T-helper 2 cell treated with Interferon-gamma antibody and Interleukin-4, amounts not matched to agents 5 μg/mL and 100 μg/mL, for 36 hours (primary cell): ENCODE measurements at places on chromosomes 6 and 20.

DNA sequence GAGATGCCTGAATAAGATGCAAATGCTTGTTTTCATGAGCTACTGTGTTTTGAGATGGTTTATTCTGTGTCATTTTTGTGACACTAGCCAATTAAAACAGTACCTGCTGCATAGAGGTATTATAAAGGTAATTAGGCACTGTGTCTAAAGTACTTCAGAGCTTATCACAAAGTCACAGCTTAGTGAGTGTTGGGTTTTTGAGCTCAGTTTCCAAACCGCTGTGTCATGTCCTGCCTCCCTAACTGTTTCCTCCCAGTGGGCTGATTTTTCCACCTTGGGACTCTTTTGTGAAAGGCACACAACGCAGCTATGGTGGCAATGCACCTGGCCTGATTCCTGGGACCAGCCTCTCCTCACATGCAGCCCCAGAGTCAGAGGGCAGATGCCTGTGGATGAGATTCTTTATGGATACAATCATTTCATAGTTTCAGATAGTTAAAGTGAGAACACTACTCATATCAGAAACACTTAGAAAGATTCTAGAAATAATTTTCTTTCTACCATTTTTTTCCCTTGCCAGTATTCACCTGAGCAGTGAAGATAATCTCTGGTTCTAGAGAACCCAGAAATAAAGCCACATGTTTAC lies 41.3 kb upstream of the TAGAP start:
- no peak for DNase-seq

DNA sequence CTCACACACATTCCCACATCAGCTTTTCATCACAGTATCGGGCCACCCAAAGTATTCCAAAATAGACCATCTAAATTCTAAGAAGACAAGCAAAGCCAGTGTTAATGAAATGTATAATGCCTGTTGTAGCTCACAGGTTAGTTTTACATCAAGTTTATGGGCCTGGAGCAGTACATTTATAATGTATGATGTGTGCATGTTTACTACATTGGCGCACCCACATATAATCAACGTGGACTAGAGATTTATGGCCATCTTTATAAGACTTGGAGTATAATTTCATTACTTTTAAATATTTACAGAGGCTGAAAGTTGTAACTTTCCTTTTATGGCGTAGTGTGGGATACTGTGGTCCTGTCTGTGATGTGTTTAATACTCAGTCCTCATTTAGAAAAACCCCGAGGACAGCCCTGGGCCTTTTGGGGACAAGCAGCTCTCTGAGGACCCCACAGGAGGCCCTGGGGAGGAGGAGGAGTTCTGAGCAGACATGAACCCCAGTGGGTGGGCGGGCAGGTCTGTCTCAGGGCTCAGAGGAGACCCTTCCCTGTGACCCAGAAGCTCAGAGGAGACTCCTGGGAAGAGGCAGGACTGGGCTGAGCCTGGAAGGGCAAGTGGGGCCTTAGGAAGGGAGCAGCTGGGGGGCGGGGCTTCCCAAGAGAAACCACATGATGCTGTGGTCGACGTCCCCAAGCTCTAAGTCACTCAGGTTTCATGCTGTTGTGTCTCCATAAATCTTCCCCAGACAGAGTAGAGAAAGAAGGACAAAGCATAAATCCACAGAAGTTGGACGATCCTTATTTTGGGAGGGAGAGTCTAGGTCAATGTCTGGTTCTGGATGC lies 232.1 kb downstream of the PREX1 start:
- DNase-seq, result no peak

GRCh38 chr20:4056880-4057279 lies 41.5 kb upstream of the RNF24 start:
- no peak for DNase-seq

DNA sequence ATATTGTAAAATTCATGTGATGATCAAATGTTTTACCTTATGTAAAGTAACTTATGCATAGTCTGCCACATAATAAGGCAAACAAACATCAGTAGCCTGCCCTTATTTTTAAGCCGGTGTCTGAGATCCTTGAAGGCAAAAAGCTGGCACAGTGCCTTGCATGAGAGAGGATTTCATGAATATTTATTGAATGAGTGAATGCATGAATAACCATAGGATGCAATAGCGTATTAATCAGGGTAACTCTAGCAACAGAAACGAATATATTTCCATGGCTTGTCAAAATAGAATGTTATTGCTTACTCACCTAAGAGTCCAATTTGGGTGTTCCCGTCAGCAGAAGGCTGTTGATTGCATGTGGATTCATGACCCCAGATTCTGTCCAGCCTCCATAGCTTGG lies 34.9 kb downstream of the BTBD3 start:
- DNase-seq, result no peak

DNA sequence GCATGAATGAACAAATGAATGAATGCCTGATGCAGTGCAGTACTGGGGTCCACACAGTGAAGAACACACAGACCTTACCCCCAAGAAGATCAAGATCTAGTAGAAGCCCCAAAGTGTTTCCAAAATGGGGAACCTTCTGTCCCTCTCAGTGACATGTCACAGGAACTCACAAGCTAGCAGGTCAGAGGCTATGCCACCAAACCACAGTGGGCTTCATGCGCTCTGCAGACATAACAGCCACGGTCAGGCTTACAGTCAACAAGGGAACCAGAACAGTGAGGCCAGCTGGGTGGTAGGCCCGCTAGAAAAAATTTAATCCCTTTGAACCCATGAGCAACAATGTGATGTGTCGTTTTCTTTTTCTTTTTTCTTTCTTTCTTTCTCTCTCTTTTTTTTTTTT lies 20.2 kb upstream of the ARFGEF2 start:
- DNase-seq, result no peak

DNA sequence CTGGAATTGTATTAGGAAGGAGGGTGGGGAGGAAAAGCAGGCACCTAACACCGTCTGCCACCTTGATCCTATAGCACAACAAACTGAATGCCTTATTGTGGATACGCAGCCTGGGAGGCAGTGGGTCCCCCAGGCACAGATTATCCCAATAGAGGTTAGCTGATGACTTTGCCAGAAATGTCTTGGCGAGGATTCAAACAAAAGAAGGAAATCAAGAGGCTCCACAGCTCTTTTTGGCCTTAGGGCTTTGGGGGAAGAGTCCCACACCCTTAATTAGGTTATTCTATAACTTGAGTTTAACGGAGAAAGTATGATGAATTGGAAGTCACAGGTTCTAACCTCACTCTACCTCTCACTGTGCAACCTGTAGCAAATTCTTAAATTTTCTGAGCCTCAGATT lies 102.0 kb downstream of the MRPL14 start:
- DNase-seq, result no peak

- no peak for DNase-seq
These were observed 43.3 kb downstream of the TMEM244 start for GRCh38 chr6:129817821-129818220.

GRCh38 chr6:52254731-52255378 lies 10.6 kb upstream of the IL17F start:
- DNase-seq, result peak; percentile 22

GRCh38 chr6:37646097-37646864 lies 51.4 kb downstream of the MDGA1 start:
- no peak for DNase-seq

GRCh38 chr6:88636871-88637270 lies 326.5 kb downstream of the RNGTT start:
- no peak for DNase-seq

GRCh38 chr20:35145141-35145564 lies 2.0 kb downstream of the EDEM2 start:
- no peak for DNase-seq

DNA sequence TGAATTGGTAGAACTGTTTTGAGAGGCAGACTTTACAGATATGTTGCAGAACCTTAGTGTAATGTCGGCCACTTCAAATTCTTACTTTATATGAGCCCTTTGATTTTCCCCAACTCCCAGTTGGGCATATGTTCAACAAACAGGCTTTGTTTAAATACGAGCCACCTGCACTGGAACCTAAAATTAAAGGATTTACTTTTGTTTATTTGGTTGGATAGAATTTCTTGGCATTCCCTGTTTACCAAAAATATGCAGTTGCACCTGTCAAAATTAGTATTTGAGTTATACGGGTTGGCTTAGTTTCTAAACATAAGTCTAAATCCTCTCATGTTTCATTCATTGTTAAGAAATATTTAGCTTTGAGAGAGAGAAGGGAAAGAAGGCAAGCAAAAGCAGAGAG lies 2.4 kb upstream of the GLYATL3 start:
- DNase-seq, result no peak

DNA sequence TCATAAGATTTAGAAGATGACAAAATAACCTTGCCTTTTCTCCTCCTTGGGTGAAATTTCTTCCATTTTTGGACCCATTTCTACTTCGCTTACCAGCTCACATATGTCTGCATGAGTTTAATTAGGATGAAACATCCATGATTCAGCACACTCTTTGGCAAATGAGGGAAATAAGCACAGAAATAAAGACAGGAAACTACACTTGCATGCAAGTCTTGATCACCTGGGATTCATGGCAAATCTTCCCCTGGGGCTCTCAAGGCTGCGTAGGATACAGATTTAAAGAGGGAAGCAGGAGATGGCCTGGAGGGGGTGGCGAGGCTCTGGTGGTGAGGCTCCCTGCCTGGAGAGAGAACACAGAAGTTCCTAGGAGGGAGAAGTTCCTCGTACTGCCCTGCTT lies 147.8 kb downstream of the EDN3 start:
- no peak for DNase-seq

DNA sequence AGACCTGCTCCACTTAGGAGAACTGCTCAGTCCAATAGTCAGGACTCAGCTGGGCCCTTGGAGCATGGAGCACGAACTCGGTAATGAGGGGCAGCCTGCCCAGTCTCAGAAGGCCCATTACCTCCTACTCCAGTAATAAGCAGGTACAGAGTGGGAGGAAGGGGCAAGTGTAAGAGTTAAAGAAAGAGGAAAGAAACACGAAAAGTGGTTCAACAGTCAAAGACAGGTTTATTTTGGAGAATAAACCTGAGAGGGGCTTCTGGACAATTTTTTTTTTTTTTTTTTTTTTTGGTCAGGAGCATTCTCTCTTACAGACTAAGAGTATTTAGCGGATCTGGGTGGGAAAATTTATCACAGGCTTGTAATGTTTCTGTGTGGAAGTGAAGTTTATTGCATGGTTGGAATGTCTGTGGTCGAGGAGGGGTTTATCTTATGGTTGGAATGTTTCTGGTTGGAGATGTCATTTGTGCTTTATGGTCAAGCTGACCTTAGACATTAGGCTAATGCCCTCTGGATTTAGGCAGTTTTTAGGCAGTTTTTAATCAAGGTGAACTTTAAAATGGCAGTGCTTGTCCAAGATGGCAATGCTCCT lies 340.1 kb downstream of the BCKDHB start:
- no peak for DNase-seq
